ENCODE measurements at places on chromosomes 12 and 14.

DNA sequence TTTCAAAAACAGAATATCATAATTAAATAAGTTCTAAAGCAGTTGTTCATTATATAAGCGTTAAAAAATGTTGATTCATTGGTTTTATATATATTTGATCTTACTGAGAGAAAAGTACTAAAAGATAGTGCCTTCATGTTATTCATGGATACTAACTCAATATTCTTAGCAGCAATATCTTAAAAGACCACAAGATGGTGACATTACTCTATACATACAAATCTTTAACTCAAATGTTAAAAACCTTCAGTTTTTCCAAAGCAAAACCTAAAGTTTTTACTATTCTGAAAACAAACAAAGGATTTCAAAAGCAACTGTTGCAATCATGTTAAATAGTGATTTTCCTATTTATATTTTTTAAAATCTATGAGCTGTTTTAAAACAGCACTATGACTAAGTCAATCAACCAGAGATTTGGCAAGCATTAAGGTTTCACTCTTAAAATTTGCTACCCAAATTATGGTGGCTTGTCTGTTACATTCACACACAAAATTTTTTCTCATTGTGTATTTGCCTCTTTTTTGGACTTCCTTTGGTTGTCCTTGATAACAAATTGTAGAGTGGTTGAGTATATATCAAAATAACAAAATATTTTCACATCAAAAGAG lies 50.1 kb upstream of the RERGL start:
- peak; percentile 52 for DNase-seq

DNA sequence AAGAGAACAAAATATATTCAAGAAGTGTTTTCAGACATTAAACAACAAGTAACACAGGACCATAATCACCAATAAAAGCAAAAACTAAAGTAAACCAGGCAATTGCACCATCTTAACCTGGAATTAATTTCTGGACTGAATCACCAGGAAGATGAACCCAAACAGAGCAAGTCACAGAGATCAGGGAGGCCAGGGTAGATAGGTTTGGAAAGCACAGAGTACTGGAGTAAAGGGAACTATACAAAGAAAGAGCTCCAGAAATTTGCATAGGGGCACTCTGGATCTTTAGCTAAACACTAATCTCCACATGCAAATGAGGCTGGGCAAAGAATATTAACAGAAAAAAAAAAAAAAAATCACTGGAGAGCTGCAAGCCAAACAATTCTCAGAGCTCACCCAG lies 84.7 kb downstream of the NUAK1 start:
- no peak for DNase-seq

DNA sequence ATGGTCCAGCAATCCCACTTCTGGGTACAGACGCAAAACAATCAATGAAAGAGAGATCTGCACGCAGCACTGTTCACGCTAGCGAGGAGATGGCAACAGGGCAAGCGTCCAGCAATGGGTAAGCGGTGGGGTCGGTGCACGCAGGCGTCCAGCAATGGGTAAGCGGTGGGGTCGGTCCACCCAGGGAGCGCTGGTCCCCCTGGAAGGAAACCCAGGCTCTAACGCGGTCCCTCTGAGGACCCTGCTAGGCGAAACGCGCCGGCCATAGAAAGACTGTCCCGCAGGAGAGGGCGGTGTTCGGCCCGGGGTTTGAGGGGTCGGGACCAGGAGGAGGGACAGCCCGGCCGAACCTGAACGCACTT lies 618 bp upstream of the PGAM5 start:
- DNase-seq, result peak; percentile 41

GRCh38 chr14:101927859-101928258 lies 36.5 kb upstream of the DYNC1H1 start:
- DNase-seq, result no peak

DNA sequence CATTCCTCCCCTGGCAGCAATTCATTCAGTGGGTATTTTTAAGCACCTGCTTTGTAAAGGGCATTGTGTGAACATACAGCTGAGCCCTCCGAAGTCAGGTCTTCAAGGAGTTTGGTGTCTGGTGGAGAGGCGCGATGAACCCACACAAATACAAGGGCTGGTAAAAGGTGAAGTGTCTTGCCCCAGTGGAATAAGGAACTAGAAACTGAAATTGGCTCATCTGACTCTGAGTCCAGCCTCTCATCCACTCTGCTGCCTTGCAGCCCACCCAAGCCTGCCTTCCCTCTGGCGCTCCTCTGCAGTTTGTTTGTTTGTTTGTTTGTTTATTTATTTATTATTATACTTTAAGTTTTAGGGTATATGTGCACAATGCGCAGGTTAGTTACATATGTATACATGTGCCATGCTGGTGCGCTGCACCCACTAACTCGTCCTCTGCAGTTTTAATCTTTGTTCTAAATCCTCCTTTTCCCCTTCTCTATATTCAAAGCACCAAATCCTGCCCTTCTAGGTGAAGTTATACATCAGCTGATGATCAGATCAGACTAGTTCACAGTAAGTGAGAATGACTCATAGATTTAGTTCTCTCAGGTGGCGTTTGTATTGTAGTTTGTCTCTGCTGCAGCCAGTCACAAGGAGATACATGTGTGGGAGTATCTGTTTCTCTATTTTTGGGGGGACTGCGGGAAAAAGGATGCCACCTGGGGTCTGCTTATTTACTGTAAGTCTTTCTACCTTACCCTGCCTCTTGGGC lies 394.5 kb downstream of the APAF1 start:
- no peak for DNase-seq

DNA sequence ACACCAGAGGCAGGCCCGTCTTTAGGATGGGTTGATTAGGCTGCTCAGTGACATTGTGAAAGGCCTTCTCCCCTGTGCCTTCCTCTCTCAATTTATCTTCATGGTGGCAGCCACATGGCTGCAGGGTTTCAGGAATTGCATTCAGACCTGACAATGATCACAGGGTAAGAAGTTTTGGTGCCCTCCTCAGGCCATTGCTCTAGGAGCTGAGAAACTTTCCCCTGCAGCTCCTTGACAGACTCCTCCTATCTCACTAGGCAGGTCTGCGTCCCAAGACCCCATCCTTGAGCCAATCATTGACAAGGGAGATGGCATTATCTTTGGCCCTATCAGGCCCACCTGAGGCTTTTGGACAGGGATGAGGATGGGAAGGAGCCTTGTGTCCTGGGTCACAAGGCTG lies 57.4 kb upstream of the ANO4 start:
- no peak for DNase-seq

DNA sequence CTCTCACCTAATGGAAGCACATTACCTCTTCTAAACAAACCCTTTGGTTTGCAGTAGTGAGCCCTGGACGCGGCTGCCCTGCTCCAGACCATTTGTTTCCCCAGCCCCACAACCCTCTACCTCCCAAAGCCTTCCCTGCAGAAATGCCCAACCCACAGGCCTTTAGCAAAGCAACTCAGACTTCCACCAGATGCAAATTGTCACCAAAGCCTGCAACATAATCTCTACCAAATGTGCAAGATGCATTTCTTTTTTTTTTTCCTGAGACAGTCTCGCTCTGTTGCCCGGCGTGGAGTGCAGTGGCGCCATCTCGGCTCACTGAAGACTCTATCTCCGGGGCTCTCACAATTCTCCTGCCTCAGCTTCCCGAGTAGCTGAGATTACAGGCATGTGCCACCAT lies 56.2 kb downstream of the VWF start:
- DNase-seq, result no peak

- DNase-seq, result peak; percentile 61
Observed at GRCh38 chr12:53695152-53696145, 19.6 kb upstream of the ATP5MC2 start.

- DNase-seq, result no peak
Observed at GRCh38 chr12:109855377-109855776, 22.2 kb upstream of the TRPV4 start.

DNA sequence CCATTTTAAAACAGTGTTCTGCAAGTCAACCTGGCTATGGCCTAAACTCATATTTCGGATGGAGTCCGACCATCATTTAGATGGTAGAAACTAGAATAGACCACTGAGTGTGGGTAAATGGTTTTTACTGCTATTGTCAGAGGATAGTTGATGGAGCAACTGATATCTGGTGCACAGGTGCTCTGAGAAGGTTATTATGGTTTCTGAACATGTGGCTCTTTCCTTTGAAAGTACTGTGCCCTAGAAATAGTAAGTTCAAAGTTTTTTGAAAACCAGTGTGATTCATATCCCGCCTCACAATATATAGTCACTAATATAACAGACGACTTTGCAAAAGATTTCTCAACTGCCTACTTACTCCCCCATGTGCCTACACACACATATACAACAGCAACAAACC lies 64.4 kb upstream of the BTG1 start:
- no peak for DNase-seq

- no peak for DNase-seq
Observed at GRCh38 chr14:104284107-104284592, 145.8 kb downstream of the KIF26A start.

DNA sequence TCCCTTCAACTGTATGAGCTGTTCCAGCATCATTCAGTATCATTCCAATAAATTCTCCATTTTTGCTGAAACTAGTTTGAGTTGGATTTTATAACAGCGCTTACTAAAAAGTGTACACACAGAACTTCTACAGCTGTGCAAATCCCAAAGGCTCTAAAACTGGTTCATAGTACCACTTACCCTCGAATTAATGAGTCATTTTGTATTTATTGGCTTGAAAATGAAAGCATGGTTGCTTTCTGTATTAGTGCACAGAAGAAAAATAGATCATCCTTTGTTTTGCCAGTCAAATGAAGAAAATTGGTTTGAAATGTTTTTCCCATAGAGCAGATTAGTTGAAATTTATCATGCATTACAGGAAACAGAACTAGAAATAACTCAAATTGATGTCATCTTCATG lies 268.3 kb upstream of the CPNE8 start:
- DNase-seq, result no peak

GRCh38 chr14:82387699-82388098 lies 854.0 kb upstream of the SEL1L start:
- no peak for DNase-seq

GRCh38 chr12:48739618-48740269 lies 23.2 kb upstream of the CCNT1 start:
- no peak for DNase-seq

GRCh38 chr12:15688202-15688736 lies 100.9 kb downstream of the EPS8 start:
- DNase-seq, result no peak

DNA sequence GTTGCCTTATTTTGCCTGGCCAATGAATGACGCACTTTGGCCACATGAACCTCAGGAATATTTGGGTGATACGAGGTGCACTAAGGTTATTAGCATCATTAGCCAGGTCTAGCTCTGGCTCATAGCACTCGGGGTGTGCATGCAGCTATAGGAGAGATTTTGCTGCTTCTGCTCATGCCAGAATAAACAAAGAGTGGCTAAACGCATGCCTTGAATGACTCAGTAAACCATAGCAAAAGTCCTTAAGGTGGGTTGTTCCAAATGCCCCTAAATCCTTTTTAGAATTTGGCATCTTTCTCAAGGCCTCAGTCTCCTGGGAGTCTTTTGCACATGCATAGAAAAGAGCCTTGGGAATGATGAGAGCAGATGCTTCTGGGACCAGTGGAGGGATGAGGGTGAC lies 343.7 kb upstream of the FKBP4 start:
- DNase-seq, result no peak

GRCh38 chr14:54132496-54132895 lies 175.9 kb upstream of the BMP4 start:
- DNase-seq, result no peak

GRCh38 chr14:51578853-51579252 lies 72.9 kb upstream of the FRMD6 start:
- DNase-seq, result no peak

GRCh38 chr14:52833891-52834290 lies 42.5 kb upstream of the GNPNAT1 start:
- no peak for DNase-seq

Measured in dermis blood vessel endothelial cell (primary cell).